ENCODE measurements at places on chromosomes 7 and 10. TPM values are rescaled to one million over a fixed set of nuclear protein-coding genes. Genes with fewer than 3 reads are reported as not detected.

Gene OR2A12
- total RNA-seq: not detected

Gene LIPF
- not detected for total RNA-seq

Gene RBM20
- 6.3 TPM for total RNA-seq

Gene SAP25
- not detected for total RNA-seq

Gene PON3
- 5.2 TPM for total RNA-seq

Gene CPA4
- total RNA-seq: 2.1 TPM

Gene RASA4B
- 2.6 TPM for total RNA-seq

Gene CHST15
- 19.3 TPM for total RNA-seq

Gene C10orf105
- total RNA-seq: not detected

Gene TMEM176B
- total RNA-seq: 18.3 TPM

Gene TSPAN33
- total RNA-seq: 29.7 TPM

Gene MGAM2
- total RNA-seq: under 0.01 TPM

Gene ACHE
- total RNA-seq: 36.0 TPM

Gene ELMO1
- total RNA-seq: 52.7 TPM

Gene HABP2
- total RNA-seq: under 0.01 TPM

Gene GPR85
- total RNA-seq: 1.0 TPM

Gene HMX2
- total RNA-seq: not detected

Gene OR2A5
- not detected for total RNA-seq

Gene AGR3
- not detected for total RNA-seq

Gene LRRN3
- total RNA-seq: 5.2 TPM

Gene PALD1
- total RNA-seq: 15.7 TPM

Gene CYP2C8
- total RNA-seq: not detected

Gene VAX1
- total RNA-seq: not detected

Gene FGFR2
- 11.5 TPM for total RNA-seq

Gene CPA2
- total RNA-seq: 0.52 TPM

Gene GPER1
- total RNA-seq: 5.2 TPM

Gene TEX47
- total RNA-seq: not detected

Gene NKX1-2
- total RNA-seq: not detected

Gene LRRC17
- 28.2 TPM for total RNA-seq

Measured in skeletal muscle tissue (tissue), 5 donors.